HFF-Myc (cell line): ENCODE measurements at places on chromosomes 1 and 21.

- DNase-seq: no peak
These were observed at the start of gene PRKAA2 for GRCh38 chr1:56644919-56645676. Gene PRKAA2, plus strand, starts transcription at chr1:56645314. Its CDS starts 74 bp downstream, at chr1:56645388.

GRCh38 chr1:12343823-12344487 lies 114.1 kb downstream of the VPS13D start:
- DNase-seq: no peak

- DNase-seq: no peak
These were observed 30.9 kb downstream of the LAMB3 start for GRCh38 chr1:209621286-209621685.

- no peak for DNase-seq
These were observed 20.9 kb downstream of the PANK4 start for GRCh38 chr1:2505461-2505994.

DNA sequence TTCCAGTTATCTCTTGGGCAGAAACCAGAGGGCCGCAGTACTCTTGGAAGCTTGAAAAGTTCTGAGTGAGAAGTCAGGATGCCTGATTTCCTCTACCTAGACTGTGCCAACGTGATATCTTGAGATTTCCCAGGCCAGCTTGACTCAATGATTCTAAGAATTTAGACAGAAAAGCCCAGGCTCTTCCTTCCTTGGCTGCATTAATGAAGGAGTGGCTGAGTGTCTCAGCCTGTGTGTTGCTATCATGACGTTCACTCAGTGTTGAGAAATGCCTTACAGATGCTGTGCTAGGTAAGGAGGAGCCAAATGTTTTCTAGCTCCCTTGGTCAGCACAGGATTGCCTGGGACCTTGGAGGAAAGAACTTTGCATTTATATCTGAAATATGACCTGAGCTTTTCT lies 454.1 kb upstream of the USP24 start:
- no peak for DNase-seq

DNA sequence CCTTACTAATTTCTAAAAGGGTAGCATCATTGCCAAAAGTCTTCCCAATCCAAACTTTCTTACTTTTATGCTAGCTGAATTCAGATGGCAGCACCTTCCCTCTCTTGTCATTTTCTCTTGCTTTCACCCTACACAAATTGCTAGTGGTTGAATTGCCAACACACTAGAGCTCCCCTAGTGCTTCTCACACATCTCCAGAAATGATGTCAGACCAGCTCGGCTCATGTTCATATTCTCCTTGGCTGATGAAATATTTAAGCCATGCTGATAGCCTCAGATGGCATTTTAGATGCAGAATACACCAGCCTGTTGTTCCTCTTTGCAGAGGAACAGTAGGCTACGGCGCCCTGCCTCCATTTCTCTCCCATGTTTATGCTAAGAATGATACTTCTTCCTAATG lies 256.9 kb downstream of the PTBP2 start:
- no peak for DNase-seq

- no peak for DNase-seq
These were observed 77.2 kb upstream of the TARDBP start for GRCh38 chr1:10935246-10935645.

GRCh38 chr1:8533124-8533523 lies 215.2 kb downstream of the SLC45A1 start:
- DNase-seq: no peak

- DNase-seq: no peak
These were observed 30.7 kb upstream of the SERBP1 start for GRCh38 chr1:67460676-67461500.

DNA sequence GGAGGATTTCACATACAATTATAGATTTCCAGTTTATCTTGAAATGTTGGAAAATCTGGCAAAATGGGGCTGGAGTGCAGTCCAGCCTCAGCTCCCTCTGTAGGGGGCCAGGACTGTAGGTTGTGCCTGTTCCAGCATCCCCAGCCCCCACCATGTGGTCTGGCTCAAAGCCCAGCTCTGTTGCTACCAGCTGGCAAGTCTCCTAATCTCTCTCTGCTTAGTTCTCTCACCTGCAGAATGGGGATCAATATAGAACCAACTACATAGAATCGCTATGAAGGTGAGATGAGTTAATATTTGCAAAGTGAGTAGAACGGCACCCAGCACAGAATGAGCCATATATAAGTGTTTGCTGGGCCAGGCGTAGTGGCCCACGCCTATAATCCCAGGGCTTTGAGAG lies 50.0 kb upstream of the TARDBP start:
- DNase-seq: no peak

DNA sequence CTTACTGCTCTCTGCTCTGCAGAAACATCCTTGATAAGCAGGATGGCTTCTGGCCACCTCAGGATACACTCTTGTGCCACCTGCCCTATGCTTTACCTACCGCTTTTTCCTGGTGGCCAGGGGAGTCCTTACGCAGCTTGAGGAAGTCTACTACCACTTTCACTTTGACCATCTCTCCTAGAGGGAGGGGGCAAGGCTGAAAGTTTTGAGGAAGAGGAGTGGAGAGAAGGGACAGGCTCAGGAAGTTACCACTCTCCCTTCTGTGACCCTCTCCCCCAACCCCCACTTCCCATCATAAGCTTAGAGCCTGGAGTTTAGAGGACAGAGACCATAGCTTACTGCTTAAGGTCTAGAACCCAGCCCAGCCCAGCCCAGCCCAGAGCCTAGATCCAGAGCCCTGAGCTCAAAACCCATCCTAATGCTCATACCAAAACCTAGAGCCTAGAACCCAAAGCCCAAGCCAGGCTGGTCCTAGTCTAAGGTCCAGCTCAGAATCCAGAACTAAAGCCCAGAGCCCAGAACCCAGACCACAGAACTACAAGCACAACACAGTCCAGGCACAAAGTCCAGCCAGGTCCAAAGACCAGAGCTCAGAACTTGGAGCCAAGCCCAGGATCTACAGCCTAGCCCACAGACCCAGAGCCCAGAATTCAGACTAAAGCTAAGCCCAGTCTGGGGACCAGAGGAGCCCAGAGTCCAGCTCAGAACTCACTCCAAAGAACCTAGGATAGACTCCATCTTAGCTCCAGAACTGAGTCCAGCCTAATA lies 18.0 kb upstream of the MFSD2A start:
- DNase-seq: no peak

DNA sequence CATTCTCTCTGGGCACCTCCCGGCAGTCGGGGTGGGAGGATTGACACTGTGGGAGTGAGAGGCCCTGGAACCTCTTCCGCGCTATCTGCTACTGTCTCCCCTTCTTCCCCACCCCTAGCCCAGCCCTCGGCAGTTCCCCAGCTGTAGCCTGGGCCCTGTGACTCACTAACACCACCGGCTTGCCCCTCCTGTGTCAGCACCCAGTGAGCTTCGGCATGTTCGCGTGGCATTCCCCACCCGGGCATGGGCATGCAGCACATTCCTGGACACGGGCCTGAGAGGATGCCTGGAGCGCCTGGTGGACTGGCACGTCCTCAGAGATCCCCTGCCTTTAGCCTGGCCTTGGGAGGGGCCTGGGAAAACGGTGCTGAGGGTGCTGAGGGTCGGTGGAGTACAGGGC lies 1.3 kb downstream of the CDK18 start:
- DNase-seq: no peak

DNA sequence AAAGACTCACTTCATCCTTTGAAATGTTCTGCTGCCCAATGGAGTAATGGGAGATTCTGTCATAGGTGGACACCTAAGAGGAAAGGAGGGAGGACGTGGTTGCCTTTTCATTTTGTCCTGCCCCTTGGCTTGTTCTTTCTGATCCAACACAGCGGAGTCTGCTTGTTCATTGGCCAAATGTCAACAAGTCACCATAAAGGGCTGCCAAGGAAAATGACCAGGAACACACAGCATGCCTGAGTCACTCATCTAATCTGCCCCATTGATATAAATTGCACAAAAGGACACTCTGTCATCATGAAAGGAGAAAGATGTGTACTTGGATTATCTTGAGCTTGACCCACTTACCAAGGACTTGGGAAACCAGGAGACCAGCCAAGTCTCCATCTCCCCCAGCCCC lies 422.9 kb downstream of the SETD4 start:
- DNase-seq: no peak

DNA sequence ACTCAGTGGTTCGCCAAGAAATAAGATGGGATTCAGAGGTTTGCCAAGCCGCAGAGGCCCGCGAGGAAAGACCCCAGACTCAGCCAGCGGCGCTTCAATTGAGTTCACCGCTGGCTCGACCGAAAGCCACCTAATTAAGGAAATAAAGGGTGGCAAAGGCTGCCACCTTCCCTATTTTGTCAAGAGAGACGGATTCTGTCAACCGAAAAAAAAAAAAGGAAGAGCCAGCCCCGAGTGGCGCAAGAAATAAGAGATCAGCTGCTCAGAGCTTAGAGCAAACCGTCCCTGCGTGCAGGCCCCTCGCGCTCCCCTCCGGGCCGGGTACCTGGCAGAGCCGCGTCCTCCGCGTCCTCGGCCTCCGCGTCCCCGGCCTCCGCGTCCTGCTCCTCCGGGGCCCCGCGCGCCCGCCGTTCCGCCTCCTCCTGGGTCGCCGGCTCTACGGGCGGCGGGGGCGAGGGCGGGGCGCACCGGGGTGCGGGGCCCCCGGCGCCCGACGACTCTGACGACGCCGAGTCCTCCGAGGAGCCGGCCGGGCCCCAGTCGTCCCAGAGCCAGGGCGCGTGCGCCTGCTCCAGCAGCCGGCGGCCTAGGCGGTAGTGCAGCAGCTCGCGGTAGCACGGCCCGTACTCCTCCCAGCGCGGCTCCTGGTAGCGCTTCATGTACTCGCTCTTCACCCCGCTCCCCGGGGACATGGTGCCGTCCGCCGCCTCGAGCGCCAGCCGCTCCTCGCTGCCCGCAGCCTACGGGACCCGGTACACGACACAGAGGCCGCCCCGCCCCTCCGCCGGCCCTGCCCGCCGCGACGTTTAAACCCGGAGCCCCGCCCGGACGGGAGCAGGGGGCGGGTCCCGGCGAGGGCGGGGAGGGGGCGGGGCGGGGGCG lies 832 bp downstream of the CCSAP start:
- no peak for DNase-seq

- peak; percentile 25 for DNase-seq
These were observed 880 bp downstream of the PRPF38B start for GRCh38 chr1:108692724-108693655.

- DNase-seq: no peak
These were observed 299.1 kb downstream of the CAMTA1 start for GRCh38 chr1:7084232-7084894.

GRCh38 chr1:185570962-185571361 lies 163.2 kb upstream of the HMCN1 start:
- DNase-seq: no peak

- DNase-seq: no peak
These were observed 48.6 kb downstream of the FNBP1L start for GRCh38 chr1:93496520-93496919.

- DNase-seq: peak; percentile 57
These were observed 95.3 kb downstream of the FOXD2 start for GRCh38 chr1:47532921-47533792.

- no peak for DNase-seq
These were observed 134.7 kb downstream of the PSMG1 start for GRCh38 chr21:39048574-39048973.

DNA sequence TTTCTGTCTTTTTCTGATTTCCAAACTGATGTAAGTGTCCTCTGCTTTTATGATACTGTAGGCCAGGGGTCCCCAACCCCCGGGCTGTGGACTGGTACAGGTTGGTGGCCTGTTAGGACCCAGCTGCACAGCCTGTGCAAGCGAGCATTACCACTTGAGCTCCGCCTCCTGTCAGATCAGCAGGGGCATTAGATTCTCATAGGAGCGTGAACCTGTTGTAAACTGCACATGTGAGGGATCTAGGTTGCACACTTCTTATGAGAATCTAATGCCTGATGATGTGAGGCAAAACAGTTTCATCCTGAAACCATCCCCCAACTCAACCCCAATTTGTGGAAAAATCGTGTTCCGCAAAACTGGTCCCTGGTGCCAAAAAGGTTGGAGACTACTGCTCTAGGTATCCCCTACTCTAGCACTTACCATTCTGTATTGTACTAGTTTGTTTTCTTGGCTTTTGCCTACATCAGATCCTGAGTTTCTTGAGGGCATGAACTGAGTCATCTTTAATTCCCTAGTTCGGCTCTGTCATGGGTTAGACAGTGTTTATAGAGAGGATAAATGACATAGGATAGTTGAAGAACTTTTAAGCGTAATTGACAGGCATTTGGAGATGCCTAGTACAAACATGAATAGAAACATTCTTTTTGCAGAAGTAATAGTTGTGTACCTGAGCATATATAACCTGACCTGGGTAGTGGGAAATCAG lies 4.1 kb downstream of the ABCD3 start:
- no peak for DNase-seq

GRCh38 chr1:15310544-15310943 lies 63.5 kb downstream of the FHAD1 start:
- DNase-seq: no peak

- DNase-seq: no peak
These were observed 9.6 kb upstream of the BGLAP start for GRCh38 chr1:156232201-156232894.

- no peak for DNase-seq
These were observed 7.5 kb downstream of the NBPF1 start for GRCh38 chr1:16605532-16606505.

DNA sequence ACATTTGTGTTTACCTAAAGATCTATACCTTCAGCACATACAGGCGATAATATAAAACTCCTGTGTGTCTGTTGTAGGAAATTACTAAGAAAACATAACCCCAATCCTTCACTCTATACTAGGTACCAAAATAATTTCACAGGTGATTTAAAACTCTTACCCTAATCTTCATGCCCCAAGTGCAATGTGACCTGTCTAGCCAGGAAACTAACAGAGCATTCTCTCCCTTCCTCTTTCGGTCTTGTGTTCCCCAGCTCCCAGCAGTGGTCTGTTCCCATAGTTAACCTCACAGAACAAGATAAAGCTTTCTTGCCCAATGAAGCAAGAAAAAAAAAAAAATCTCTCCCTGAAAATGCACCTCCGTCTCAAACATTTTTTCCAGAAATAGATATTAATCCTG lies 493.5 kb downstream of the DPYD start:
- no peak for DNase-seq

DNA sequence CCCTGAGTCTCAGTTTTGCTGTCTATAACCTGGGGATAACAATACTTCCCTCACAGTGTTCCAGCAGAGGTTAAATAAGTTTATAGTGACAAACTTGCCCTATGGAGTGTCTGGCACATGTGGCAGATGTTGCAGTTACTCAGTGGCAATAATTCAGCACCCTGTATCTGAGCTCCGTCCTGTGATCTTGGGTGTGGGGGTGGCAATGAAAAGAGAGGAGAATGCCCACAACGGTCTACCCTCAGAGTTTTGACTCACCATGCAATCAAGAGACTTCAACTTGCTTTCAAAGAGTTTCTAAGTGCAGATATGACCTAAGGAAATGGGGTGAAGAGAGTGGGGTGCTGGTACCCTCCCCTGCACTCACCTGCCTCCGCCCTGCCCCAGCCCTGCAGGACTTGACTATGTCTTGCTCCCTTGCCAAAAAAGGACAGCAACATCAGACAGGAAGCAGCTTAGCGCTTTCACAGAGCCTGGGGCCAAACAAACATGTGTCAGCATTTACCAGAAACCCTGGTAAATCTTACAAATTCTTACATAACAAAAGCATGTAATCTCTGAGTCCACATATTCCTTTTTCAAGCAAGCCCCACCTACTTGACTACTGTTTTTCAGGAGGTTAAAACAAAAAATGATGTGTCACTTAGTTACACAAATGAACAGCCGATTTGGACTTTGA lies 185.1 kb upstream of the CAMK1G start:
- DNase-seq: peak; percentile 80
